ENCODE measurements at places on chromosomes 16 and 17.

DNA sequence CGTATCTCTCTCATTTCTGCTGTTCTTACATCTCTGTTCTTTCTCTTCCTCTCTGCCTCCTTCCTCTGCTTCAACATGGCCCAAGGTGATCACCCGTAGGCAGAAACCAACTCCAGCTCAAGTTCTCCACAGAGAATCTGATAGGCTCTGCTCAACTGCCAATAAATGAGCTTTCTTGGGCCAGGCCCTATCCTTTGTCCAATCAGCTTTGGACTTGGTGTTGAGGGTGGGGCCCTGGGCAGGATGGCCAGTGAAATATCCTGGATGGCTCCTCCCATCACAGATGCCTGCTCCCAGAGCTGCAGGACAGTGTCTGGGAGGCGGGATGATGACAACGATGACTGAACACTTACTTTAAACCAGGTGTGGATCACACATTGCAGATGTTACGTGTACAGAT is 17.4 kb upstream of the BRD7 start:
- no peak for DNase-seq

DNA sequence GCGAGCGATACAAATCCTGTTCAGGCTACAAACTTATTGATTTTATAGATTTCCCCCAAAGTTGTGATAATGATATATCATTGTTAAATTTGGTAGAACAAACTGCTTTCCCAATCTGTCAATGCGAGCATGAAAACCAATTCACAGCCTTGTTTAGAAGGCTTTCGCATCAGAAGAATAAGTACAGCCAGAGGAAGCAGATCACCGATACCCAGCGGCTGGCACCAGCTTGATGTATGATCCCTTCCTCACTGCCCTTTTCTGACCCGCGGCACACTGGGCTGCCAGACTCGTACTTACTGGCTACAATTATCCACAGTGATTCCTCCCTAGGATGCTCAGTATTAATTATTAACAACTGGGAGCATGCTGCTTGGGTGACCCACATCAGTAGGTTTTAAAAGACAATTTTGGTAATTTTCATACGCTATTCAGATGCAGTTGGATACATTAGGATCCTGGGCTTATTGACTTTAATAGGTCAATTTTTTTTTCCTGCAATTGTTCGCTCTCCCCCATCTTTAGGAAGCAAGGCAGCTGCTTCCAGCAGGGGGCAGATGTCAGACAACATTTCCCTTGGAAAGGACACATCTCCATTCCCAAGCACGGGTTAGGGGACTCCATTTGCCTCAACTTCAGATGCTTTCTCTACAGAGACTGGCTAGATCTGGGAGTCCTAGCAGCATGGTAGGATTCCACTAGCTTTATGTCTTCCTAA is 582.7 kb upstream of the PSMD7 start:
- no peak for DNase-seq

GRCh38 chr17:69916761-69917160 is 158.3 kb upstream of the KCNJ16 start:
- no peak for DNase-seq

DNA sequence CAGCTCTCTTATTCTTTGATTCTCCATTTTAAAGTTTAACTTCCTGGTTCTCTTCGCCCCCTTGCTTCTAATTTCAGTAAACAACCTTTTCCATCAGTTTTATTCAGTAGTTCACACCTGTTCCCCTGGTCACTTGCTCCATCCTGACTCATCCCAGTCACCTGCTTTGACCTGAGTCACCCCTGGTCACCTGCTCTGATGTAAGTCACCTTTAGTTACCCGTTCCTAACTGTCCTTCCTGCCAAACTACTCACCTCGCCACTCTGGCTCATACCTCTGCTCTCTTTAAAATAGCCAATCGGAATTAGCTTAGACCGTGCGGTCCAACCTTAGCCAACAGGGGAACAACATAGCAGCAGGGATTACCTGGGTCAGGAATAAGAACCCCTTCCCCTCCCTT is 4.7 kb upstream of the NLRC5 start:
- no peak for DNase-seq

DNA sequence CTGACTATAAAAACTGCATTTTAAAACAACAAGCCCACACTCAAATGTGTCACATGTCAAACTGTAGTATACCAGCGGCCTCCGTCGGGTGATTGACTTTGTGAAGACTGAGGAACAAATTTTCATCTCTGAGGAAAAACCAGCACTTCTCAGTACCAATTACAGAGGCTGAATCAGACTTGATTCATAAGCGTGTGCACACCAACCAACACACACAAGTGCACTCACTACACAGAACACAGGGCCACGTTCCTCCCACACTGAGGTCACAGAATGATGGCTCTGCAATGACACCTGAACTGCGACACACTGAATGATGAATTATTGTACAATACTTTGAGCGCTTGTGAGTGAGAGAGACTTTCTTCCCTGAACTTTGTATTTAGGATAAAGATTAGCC is 29.6 kb downstream of the XPO6 start:
- DNase-seq, result peak; percentile 46

DNA sequence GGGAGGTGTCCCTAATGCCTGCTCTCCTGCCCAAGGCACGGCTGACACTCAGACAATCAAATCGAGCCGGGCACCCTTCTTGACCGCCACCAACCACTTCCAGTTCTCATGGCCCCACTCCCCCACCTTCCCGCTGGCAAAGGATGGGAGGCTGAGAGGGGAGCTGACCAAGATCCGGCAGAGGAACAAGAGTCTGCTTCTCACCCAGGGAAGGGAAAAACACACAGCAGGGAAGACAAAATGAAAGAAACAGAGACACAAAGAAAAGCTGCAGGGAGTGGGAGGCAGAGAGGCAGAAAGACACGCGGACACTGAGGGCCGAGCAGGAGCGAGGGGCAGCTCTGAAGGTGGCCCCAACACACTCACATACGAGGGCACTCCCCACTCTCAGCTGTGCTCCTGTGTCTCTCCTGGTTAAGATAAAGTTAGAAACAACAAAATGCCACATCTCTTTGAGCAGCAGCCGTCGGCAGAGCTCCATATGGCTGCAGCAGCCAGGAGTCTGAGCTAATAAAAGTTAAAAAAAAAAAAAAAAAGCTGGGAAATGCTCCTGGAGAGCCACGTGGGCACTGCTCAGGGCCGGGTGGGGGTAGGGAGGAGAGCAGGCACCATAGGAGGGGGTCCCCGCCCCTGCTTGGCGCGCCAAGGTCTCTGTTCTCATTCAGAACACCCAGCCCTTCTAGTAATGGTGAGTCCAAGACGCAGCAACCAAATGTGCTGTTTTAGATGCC is 7.4 kb downstream of the LRRC75A start:
- DNase-seq, result no peak

GRCh38 chr17:20999841-21000532 is 42.8 kb downstream of the USP22 start:
- no peak for DNase-seq

GRCh38 chr17:6556121-6557039 is at the start of gene PITPNM3:
Gene PITPNM3 (minus strand): TSS chr17:6556555. CDS start chr17:6556406, 149 bp downstream.
- no peak for DNase-seq

GRCh38 chr17:2124391-2124790 is 69.5 kb downstream of the HIC1 start:
- DNase-seq, result no peak

GRCh38 chr16:69922200-69922599 is 28.9 kb upstream of the CLEC18A start:
- DNase-seq, result no peak

DNA sequence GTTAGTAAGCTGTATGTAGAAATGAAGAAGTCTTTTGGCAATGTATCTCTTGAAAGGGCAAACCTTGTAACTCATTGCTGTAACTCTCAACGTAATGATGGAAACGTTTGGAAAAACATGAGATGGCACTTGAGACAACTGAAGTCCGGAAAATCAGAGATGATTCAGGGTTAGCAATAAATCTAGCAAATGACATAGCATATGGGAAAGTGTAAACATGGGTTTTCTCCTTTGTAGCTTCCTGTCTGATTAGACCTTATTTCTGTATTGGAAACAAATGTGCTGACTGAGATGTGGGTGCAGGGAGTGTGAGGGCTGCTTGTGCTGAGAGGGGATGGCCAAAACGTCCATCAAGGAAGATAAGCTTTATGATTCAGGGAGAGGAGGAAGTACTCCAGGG is 110.7 kb upstream of the FAM20A start:
- DNase-seq, result no peak

DNA sequence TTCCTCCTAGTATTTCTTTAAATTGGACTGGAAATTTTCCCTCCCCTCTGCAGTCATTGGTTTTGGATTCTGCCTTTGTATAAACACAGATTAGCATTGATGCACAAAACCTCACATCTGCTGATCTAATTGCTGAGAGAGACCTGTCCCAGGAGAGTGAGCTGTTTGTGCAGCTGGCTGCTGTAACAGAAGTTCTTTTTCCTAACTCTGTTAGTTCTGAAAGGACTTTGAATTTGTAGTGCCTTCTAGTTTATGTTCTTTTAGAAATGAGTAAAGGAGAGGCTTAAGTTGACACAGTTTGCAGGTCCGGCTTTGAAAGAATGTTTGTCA is 45.2 kb upstream of the KPNB1 start:
- DNase-seq, result no peak

DNA sequence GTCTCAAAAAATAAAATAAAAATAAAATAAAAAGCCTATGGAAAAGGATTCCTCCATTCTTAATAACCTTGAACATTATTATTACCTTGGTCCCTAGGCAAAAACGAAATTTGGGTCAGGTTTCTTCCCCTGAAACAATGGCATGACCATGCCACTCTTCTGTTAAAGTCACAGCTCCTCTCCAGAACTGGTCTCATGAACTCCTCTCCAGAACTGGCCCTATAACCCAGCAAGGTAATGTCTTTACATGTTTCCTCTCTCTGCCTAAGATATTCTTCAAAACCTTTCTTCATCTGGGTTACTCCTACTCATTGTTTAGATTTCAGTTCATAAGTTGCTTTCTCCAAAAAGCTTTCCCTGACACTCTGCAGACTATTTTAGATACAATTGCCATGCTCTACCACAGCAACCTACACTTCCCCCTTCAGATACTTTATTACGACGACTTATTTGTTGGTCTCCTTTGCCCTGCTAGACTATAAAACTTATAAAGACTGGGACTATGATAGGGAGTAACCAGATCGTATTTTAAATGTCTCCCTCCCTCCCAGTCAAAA is 13.5 kb downstream of the TRIM37 start:
- no peak for DNase-seq

DNA sequence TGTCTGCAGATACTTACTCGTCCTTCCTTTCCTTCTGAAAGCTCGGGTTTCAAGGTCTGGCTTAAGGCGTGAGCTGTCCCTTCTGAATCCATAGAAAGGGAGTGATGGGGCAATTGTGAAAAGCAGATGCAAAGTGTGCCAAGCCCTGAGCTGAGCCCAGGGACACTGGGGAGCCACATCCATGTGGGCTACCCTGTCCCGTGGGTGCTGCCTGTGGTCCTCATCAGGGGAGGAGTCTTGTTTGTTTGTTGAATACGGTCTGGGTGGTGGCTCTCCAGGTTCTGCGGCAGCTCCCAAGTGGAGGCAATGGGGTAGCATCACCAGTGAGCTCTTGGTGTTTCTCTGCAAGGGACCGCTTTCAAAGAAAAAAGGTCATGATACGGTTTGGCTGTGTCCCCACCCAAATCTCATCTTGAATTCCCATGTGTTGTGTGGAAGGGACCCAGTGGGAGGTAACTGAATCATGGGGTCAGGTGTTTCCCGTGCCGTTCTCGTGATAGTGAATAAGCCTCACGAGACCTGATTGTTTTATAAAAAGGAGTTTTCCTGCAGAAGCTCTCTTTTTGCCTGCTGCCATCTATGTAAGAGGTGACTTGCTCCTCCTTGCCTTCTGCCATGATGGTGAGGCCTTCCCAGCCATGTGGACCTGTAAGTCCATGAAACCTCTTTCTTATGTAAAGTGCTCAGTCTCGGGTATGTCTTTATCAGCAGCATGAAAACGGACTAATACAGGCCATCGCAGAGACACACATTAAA is 1.0 kb upstream of the ALG1 start:
- DNase-seq, result no peak

GRCh38 chr16:70720425-70721201 is 34.8 kb upstream of the MTSS2 start:
- DNase-seq, result no peak

DNA sequence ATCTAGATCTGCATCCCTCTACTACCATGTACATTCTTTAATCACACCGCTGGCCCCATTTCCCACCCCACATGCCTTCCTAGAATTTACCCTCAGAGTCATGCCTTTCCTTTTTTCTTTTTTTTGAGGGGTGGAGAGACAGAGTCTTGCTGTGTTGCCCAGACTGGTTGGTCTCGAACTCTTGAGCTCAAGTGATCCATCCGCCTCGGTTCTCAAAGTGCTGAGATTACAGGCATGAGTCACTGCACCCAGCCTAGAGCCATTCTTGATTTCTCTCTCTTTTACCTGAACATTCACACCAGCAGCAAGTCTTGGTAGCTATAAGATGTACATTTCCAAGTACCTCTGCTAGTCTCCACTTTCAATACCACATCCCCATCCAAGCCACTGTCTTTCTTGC is 2.1 kb downstream of the PAGR1 start:
- DNase-seq, result no peak

DNA sequence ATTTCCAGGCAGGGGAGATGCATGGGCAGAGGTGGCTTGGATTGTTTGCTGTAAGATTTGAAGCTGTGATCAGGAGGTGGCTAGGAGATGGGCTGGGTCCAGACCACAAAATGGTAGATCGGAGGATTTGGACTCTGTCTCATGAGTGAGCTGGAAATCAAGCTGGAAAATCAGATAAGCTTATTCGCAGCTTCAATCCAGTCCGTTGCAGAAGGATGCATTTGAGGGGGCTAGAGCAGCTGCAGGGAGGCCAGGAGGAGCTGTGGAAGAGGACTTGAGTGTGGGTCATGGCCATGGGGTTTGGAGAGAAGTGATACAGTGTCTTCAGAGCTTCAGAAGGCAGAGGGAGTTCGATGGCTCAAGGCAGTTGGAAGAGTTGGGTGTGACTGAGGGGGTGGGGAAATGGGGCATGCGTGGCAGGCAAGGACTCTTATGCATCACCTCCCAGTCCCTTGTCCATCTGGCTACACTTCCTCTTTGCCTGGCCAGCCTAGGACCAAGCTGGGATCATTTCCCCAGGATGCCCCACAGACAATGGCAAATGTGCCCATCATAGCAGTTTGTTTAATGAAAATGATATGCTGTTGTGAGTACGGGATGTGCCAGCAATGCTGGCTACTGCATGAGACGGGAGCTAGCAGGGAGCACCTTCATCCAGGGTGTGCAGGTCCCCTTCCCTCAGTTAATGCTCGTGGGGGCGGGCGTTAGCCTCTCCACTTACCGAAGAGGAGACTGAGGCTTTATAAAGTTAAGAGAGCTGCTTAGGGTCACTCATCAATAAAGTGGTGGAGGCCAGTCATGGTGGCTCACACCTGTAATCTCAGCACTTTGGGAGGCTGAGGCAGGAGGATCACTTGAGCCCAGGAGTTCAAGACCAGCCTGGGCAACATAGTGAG is 20.6 kb downstream of the QPRT start:
- DNase-seq, result no peak

DNA sequence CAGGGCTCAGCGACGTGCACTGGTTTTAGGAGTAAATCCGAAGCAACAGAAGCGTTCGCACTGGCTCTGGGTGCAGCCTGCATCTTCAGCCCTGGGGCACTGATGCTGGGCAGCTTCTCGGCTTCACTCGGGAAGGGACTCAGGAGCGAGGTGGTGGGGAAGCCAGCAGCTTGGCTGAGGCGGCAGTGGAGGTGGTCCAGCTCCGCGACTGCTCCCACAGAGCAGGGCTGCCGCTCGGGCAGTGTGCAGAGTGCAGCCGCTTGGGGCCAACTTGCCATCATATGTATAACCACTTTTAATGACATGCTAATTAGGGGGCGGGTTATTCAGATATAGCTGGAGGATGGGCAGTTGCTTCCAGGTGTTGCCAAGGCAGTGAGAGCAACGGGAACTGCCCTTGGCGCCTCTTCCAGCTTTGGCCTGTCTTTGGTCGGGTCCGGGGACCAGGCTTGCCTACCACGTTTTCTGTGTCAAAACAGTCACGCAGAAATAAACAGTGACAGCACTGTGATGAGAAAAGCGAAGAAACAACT is 26.7 kb downstream of the METRNL start:
- DNase-seq, result no peak

Data from stimulated activated CD4-positive, alpha-beta T cell treated with anti-CD3 and anti-CD28 coated beads, Interleukin-2, amount 100 ng/mL, for 48 hours (primary cell).